ENCODE measurements at places on chromosomes 2 and 18. TPM values are rescaled to one million over a fixed set of nuclear protein-coding genes. Genes with fewer than 3 reads are reported as not detected.

The AKAIN1 gene
- total RNA-seq = not detected

The CD8B2 gene
- not detected for total RNA-seq

The KYNU gene
- 276 TPM for total RNA-seq

The PLEKHM3 gene
- total RNA-seq = 2.8 TPM

The FAP gene
- not detected for total RNA-seq

The IFIH1 gene
- 1.3 TPM for total RNA-seq

The PRSS56 gene
- 0.11 TPM for total RNA-seq

The ITPRIPL1 gene
- total RNA-seq = not detected

The TIMM21 gene
- total RNA-seq = 56.7 TPM

The IRS1 gene
- 15.2 TPM for total RNA-seq

The NEU2 gene
- not detected for total RNA-seq

The SH3BP4 gene
- total RNA-seq = 41.0 TPM

The IMPA2 gene
- total RNA-seq = 81.0 TPM

The KCTD1 gene
- total RNA-seq = 36.9 TPM

The SMCHD1 gene
- 14.4 TPM for total RNA-seq

The ID2 gene
- 136 TPM for total RNA-seq

The NFU1 gene
- total RNA-seq = 45.8 TPM

The SNORC gene
- total RNA-seq = 14.4 TPM

The VAPA gene
- 192 TPM for total RNA-seq

The PROC gene
- 4.6 TPM for total RNA-seq

The KCNG2 gene
- total RNA-seq = not detected

The REEP1 gene
- 1.1 TPM for total RNA-seq

Data from A549 treated with GW870086 at 1 μM for 4 hours (cell line).